ENCODE measurements at places on chromosomes 13 and 19.
A peak's percentile ranks its signal among the peaks of the same experiment; 100 is the strongest.

DNA sequence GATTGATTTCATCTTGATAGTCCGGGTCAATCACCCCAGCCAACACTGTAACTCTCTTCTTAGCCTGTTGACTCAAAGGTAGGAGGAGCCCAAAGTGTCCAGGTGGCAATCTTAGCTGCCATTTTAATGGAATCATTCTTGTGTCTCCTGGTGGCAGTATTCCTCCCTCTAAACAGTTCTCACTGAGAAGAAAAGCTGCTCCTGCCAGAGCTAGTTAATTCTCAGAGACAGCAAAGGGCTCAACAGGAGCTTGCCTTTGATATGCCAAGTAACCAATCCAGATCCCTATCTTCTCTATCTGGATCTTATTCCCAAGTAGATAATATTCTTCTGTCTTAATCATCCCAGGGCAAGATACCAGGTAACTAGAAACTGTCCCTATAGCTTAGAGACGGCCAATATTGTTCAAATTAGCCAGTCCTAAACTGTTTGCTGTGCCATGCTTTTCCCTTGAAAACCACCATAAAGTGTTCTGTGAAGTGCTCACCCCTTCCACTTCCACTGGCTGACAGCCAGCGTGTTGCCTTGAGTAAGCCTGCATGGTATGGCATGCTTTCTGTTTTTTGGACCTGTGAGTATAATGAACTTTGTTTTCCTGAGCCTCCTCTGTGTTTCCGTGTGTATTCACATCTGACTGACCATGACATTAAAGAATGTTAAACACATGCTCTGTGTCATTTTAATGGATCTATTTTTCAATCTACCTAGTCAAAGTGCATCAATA lies 463.7 kb upstream of the SLITRK5 start:
- DNase-seq = no peak

GRCh38 chr19:11187441-11187840 lies 9.9 kb downstream of the KANK2 start:
- DNase-seq = no peak

GRCh38 chr13:34506796-34507195 lies 435.3 kb upstream of the NBEA start:
- no peak for DNase-seq

- DNase-seq = no peak
These were observed 107.8 kb downstream of the FOXO1 start for GRCh38 chr13:40558656-40559055.

GRCh38 chr13:61187471-61187870 lies 228.2 kb downstream of the PCDH20 start:
- no peak for DNase-seq

- no peak for DNase-seq
These were observed 103.4 kb downstream of the FRY start for GRCh38 chr13:32135056-32135390.

GRCh38 chr13:107563099-107563925 lies 652.0 kb downstream of the LIG4 start:
- peak; percentile 15 for DNase-seq

DNA sequence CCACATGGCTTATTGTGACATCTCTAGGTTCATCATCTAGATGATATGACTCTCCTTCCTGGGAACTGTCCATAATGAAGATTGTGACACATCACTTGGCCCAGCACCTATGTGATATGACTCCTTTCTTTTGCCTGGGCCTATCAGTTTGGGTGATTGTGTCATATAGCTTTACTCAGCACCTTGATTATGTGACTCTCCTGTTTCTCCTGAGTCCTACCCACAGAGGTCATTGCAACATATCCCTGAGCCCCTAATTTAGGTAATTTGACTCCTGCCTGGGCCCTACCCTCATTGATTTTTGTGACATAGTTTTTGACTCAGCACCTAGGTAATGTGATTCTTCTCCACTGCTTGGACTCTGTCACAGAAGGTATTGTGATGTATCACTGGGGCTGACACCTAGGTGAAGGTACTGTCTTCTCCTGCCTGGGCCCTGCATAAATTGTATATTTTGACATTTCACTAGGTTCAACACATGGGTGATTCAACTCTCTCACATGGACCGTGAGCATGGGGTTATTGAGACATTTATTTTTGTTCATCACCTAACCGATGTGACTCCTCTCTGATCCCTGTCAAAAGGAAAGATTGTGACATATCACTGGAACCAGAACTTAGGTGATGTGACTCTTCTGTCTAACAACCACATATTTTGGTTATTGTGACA lies 26.2 kb upstream of the ZNF254 start:
- DNase-seq = no peak

GRCh38 chr19:10915130-10916091 lies 13.0 kb downstream of the YIPF2 start:
- no peak for DNase-seq

GRCh38 chr13:24042710-24043440 lies 117.6 kb upstream of the SPATA13 start:
- no peak for DNase-seq

- peak; percentile 100 for DNase-seq
These were observed at the start of gene RPL13A for GRCh38 chr19:49487277-49488045. Gene RPL13A, plus strand, starts transcription at chr19:49487608. Its CDS starts 22 bp downstream, at chr19:49487630.

DNA sequence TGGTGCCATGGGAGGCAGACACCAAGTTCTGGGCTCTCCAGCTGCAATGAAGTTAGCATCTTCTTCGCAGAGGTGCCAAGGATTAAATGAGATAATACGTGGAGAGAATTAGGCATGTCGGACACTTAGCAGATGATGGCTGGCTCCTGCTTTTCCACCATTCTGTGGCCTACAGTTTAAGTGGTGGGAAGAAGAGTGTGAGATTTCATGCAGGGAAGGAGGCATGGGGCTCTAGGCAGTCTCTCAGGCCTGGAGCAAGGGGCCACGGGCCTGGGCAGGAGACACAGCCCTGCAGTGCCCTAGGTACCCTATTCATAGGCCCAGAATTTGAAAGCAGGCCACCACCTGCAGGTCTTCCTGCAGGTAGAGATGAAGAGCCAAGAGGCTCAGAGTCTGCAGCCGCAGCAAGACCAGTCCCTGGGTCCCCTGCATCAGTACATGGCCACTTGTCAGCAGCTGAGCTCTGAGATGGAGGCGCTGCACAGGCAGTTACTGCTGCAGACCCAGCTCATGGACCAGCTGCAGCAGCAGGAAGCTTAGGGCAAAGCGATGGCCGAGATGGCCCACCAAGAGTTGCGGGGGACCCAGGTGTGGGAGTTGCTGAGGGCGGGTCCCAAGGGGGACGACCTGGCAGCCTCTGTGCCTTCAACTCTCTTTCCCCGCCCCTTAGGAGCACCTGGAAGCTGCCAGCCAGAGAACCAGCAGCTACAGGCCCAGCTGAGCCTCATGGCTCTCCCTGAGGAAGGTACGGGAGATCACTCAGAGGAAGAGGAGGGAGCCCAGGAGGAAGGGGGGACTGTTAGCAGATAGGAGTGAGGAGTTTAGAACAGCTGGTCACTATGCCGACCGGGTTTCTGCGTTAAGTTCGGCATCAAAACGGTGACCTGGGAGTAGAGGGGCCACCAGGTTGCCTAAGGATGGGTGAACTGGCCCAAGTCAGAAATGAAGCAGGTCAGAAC lies 33.2 kb upstream of the ZNF492 start:
- DNase-seq = no peak

DNA sequence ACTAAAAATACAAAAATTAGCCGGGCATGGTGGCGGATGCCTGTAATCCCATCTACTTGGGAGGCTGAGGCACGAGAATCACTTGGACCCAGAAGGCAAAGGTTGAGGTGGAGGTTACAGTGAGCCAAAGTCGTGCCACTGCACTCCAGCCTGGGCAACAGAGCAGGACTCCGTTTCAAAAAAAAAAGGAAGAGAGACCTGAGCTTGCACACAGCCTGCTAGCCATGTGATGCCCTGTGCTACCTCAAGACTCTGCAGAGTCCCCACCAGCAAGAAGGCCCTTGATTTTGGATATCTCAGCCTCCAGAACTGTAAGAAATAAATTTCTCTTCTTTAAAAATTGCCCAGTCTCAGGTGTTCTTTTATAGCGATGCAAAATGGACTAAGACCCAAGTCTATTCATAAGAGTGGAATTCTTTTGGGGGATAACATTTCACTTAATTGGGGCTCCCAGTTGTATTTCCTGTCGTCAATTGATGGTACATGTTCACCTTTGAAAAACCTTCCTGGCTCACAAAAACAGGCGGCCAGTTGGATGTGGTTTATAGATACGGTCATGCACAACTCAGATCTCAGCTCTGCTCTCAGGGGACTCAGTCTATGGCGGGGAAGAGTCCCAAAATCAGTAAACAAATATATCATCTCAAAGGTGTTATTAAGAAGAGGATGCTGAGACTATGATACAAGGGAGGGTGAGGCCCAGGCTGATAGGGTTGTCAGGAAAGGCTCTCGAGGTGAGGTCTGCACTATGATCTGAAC lies 2.4 kb upstream of the CHERP start:
- DNase-seq = no peak

DNA sequence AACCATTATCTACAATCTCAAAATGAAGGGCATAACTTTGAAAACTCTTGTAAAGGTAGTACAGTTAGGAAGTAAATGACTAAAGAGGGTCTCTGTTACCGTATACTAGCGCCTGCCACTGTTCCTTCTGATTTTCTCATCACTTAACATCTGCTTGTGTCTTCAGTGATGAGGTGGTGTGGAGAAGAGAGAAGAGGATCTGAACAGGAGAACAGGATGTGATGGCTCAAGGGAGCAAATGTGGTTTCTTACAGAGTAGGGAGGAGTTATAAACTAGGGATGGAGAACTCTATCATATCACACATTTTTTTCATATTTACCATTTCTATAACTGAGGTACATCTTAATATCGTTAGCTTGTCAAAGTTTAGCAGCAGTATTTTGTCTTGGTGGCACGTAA lies 1.1 kb downstream of the KCTD4 start:
- no peak for DNase-seq

DNA sequence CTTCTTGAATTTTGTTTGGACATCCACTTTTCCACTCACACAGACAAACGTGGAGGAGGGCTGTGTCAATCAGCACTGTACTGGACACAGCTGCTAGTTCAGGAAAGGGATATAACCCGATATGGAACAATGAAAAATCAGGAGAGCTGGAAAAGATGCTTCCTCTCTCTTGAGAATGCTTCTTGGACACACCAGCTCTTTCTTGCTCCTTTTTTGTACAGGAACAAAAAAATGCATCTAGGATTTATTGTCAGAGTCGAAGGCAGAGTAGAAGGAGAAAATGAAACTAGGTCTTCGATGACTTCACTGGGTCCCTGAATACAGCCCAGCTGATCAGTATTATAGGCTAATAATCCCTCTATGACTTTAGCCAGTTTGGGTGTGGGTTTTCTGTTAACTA lies 62.2 kb downstream of the PEG3 start:
- DNase-seq = no peak

DNA sequence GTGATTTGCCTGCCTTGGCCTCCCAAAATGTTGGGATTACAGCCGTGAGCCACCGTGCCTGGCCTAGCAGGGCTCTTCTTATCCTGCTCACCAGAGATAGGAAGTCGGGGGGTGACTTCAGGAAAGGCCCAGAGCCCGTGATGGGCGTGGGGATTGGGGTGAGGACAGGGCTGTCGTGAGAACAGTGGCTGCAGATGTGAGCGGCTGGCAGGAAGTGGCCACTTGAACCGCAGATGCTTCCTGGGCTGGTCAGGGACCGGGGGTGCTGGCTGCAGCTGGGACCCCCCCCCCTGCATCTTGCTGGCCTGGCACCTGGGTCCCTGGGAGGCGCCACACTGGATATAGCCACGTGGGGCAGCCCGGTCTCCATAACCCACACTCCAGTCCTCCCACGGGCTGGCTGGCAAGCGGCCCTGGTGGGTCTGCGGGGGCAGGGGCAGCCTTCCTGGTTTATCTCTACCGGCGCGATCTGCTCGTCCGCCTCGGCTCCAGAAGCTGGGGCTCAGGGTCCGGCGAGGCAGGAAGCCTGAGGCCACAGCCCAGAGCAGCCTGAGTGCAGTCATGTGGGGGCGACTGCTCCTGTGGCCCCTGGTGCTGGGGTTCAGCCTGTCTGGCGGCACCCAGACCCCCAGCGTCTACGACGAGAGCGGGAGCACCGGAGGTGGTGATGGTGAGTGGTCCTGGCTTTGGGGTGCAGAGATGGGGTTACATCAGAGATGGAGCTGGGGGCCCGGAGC lies at the start of gene F2RL3:
Gene F2RL3 (plus strand): TSS at position 371 of the 737 bp plus-strand sequence. CDS start 191 bp downstream, at position 562.
- DNase-seq = no peak

DNA sequence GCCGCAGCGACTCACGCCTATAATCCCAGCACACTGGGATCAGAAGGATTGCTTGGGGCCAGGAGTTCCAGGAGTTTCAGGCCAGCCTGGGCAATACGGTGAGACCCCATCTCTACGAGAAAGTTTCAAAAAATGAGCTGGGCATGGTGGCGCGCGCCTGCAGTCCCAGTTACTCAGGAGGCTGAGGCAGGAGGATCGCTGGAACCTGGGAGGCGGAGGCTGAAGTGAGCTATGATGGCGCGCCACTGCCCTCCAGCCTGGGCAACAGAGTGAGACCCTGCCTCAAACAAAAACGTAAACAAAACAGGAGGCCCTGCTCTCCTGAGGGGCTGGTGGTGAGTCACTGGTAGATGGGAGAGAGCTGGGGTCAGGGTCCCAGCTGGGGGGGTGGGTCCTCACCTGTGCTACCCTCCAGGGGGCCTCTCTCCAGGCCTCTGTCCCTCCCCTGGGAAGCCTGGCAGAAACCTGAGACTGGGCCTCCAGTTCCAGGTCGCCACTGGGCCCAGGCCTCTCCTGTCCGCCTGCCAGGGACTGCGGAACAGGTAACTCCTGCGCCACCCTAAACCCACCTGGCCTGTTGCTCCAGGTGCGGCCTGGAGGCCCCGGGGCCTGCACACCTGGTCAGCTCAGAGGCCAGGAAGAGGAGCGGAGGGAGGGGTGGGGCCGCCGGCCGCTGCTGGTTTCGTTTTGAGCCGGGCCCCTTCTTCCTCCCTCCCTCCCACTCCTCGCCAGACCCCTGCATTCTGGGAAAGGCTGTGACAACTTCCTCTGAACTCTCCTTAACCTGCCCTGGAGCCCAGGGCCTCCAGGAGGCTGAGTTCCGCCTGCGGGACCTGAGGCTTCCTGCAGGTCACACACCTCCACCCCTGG lies 17.2 kb upstream of the ZBTB7A start:
- DNase-seq = no peak

DNA sequence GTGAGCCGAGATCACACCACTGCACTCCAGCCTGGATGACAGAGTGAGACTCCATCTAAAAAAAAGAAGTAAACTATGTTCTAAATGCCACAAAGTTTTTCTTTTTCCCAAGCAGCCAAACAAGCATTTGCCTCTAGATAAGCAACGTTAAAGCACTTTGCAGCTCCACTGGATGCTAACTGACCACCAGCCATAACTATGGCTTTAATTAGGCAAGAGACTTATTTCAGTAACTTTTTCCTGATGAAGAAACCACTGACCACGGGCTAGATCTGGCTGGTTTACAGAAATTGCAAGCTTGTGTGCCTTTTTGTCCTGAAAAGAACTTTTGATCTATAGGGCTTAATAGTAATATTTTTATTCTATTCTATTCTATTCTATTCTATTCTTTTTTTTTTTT lies 22.1 kb downstream of the CD70 start:
- DNase-seq = no peak

GRCh38 chr19:45475537-45476291 lies 7.9 kb downstream of the FOSB start:
- DNase-seq = no peak

DNA sequence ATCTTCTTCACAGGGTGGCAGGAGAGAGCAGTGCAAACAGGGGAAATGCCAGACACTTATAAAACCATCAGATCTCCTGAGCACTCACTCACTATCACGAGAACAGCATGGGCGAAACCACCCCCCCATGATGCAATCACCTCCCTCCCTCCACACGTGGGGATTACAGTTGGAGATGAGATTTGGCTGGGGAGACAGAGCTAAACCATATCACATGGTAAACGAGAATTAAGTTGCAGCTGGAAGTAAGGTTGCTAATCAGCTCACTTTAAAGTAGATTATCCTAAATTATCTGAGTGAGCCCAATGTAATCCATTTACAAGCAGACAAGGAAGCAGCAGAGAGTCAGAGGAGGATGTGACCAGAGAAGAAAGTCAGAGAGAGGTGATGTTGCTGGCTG lies 102.2 kb upstream of the IPO5 start:
- DNase-seq = no peak

Measured in neural crest cell (in vitro differentiated cells).